ENCODE measurements at places on chromosomes 5 and 9. TPM values are rescaled to one million over a fixed set of nuclear protein-coding genes. Genes with fewer than 3 reads are reported as not detected.

ZNF883 gene
- 4.8 TPM for total RNA-seq

BARHL1 gene
- total RNA-seq: not detected

REEP5 gene
- 125 TPM for total RNA-seq

IFNB1 gene
- total RNA-seq: not detected

AGXT2 gene
- not detected for total RNA-seq

GOLM1 gene
- total RNA-seq: 4.2 TPM

GKAP1 gene
- 26.4 TPM for total RNA-seq

DNAJC25 gene
- 5.4 TPM for total RNA-seq

PRUNE2 gene
- total RNA-seq: 1.9 TPM

CAPSL gene
- total RNA-seq: not detected

FOXD4L4 gene
- not detected for total RNA-seq

ANKRD18B gene
- total RNA-seq: not detected

GGTA1 gene
- total RNA-seq: 27.9 TPM

ZBTB6 gene
- total RNA-seq: 5.3 TPM

POMT1 gene
- total RNA-seq: 21.2 TPM

TMEM215 gene
- total RNA-seq: not detected

CDC20B gene
- total RNA-seq: not detected

CBY3 gene
- not detected for total RNA-seq

- DNase-seq: no peak
Observed at GRCh38 chr5:50751064-50751657, 84.7 kb downstream of the PARP8 start.

- no peak for DNase-seq
Observed at GRCh38 chr9:37187292-37187691, 66.9 kb downstream of the ZCCHC7 start.

DNA sequence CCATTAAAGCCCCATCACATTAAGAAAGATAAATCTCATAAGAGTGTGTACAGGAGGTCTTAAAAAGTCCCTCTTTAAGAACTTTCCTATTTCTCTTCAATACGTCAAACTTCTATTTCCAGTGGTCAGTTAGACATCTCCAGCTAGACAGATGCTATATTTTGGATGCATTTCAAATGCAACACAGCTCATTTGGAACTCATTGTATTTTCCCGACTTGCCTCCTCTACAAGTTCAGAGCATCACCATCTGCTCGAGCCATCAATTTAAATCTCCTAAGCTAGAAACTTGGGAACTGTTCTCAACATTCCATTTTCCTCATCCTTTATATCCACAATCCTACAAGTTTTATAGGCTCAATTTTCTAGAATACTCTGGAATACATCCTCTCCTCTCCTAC lies 3.2 kb upstream of the UHRF2 start:
- no peak for DNase-seq

GRCh38 chr5:98474782-98475181 lies 298.7 kb upstream of the RGMB start:
- no peak for DNase-seq

DNA sequence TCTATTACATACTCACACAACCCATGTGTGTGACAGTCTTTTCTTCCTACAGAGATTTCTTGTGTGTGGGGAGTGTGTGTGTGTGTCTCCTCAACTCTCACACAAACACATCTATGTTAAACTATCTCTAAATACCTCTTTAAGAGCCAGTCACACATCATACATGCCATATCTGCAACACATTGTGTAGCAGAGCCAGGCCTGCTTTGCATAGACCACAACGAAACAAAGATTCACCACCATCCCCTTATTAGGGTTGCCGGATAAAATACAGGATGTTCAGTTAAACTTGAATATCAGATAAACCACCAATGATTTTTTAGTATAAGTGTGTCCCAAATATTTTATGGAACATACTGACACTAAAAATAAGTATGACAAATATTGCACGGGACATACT lies 2.3 kb downstream of the FAM170A start:
- DNase-seq: no peak

DNA sequence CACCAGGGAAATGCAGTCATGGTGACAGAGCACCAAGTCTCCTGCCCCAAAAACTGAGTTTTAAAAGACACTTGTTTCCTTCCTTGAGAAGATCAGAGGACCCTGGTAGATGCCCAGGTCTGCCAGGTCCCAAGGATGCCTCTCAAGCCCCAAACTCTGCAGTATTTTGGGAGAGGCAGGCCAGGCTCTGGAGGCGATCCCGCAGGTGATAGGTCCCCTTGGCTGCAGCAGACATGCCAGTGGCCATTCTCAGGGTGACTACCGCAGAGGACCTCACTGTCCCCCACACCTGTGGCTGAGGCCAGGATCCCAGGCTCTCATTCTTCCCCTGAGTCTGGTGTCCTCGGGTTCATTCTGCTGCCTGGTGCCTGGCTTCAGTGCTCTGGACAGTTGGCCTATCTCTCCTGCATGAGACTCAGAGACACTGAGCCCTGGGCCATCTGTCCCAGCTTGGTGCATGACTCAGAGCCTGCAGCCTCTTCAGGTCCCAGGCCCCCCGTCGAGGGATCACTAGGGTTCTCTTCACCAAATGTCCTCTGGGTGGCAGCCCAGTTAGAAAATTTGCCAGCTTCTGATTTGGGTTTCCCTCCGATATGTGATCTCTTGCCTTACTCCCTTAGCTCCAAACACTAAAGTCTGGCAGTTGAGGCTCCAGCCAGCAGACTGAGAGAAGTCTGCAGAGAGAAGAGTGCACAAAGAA lies 59.7 kb upstream of the GARNL3 start:
- peak; percentile 61 for DNase-seq

DNA sequence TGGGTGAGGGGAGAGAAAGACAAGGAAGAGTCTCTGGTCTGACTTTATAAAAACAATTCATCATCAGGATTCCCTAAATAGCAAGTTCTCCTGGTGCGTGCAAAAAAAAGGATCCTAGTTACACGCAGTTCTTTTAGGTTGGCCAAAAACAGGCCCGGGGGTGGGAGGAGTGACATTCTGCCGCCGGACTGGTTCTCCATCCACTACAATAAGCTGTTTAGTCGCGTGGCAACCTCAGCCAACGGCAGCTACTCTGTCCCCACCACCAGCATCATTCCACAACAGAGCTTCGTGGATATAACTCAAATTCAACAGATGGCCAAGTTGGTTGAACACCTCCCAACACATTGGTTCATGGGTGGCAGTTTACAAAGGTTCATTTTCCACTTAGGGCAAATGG lies 2.9 kb upstream of the FAM163B start:
- peak; percentile 31 for DNase-seq

- DNase-seq: no peak
Observed at GRCh38 chr5:177231479-177232250, 71.9 kb downstream of the RAB24 start.

- no peak for DNase-seq
Observed at GRCh38 chr5:43674536-43674935, 71.6 kb downstream of the NNT start.

- DNase-seq: no peak
Observed at GRCh38 chr9:72936266-72936665, 16.6 kb downstream of the ALDH1A1 start.

- no peak for DNase-seq
Observed at GRCh38 chr5:174945853-174946252, 221.5 kb downstream of the MSX2 start.

DNA sequence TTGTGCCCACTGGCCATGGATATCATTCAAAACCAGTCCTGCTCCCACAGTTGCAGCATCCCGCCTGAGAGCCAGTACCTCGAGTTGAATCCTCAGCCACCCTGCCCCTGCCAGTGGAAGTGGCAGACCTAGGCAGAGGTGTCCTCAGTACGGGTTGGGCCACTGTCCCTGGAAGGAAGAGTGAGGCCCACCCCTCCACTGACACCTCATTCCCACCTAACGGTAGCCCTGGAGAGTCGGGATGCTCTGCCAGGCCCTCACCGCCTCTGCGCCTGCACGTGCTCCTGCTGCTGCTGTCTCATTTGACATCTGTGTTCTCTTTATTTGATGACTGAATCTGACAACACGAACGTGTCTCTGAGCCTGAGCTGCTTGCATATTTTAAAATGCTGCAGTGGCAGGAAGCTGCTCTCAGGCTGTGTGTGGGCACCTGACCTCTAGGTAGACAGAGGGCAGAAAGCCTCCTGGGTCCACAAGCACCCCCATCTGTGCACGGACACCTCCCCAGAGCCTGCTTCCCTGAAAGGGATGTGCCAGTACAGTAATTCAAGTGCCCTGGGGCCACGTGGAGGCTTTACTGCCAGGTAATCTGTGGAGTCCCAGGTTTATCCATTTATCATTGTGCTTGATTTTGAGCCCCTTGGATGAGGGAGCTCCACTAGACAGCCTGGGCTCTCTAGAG lies 194.7 kb downstream of the CACNA1B start:
- DNase-seq: peak; percentile 35

DNA sequence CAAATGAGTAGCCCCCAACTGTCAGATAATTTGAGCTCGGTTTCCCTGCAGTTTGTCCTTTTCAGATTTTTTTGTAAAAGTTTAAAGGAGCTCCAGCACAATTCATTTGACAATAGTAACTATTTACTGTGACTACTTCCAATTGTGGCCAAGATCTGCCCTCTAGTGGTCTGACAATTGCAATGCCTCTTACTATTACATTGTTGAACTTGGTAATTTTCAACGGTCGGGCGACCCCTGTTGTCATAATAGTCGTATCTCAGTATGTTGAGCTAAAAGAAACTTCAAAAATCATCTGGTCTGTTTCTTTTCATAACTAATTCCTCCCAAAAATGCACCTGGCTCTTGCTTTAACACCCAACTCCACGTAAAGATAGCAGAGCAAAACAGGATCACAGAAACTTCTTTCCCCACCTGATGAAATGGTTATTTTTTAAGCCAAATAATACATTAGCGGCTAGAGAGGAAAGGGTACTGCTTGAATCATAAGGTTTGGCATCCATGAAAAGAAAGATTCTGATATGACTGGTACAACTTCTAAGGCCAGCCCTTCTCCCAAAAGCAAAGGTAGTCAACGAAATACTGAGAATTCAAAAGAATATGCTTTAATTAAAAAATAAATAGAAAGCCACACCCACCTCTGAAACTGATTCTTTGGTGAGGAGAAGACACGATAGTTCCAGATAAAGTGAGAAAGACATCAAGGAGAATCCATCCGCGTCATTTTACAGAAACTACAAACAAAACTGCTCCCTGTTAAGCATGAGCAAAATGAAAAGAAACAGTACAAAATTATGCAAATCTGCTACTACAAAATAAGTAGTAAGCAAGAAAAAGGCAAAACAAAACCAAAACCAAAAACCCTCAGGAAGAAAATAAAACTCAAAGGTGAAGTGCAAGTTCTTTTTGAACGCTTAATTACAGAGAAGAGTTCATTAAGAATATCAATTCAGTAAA lies 76.9 kb upstream of the HTR4 start:
- DNase-seq: peak; percentile 77

- DNase-seq: no peak
Observed at GRCh38 chr9:5511476-5511875, 1.1 kb downstream of the PDCD1LG2 start.

DNA sequence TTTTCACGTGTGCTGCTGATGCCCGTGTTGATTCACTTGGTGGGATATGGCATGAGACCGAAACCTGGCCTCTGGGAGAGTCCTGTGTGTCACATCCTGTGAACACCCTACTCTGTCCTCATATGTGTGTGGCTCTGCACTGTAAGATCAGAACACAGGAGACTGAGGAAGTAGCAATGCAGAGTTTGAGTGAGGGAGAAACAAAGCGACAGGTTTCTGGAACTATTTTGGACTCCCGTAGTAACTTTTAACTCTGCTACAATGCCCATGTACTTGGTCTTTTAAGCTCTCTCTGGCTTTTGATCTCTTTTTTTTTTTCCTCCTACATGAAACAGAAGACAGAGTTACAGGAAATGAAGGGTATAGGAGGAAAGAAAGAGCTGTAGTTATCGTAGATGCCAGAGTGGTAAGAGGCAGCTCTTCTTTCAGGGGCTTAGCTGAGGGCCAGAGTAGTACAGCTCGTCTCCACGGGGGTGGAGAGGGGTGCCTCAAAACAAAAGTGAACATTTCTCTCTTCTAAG lies 26.6 kb downstream of the GRAMD2B start:
- no peak for DNase-seq

- DNase-seq: no peak
Observed at GRCh38 chr5:139094154-139095131, 103.7 kb downstream of the SIL1 start.

- DNase-seq: peak; percentile 68
Observed at GRCh38 chr9:98944057-98944733, 488 bp downstream of the COL15A1 start.
